ENCODE measurements at places on chromosomes 12 and 14. TPM values are rescaled to one million over a fixed set of nuclear protein-coding genes. Genes with fewer than 3 reads are reported as not detected.

- no peak for DNase-seq
Measured at GRCh38 chr14:25759256-25759655, 709.3 kb upstream of the STXBP6 start.

Gene DDX11
- total RNA-seq: 17.3 TPM

Gene C1RL
- 73.3 TPM for total RNA-seq

Gene NPFF
- not detected for total RNA-seq

Gene CLEC6A
- total RNA-seq: not detected

DNA sequence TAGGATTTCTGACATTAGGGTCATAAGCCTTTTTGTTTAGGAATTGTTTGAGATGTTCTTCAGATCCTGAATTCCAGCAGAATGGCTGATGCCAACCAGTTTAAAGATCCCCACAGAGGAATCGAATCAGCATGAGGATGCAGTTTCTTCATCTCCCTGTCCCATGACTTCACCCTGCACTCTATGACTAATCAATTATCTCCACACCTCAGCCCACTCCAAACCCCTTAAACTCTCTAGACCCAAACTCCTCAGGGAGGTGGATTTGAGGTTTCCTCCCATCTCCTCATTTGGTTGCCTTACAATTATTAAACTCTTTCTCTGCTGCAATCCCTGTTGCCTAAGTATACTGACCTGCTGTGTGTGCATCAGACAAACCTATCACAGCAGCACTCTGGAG, 86.5 kb upstream of the CRY1 start:
- DNase-seq: no peak

- no peak for DNase-seq
Measured at GRCh38 chr14:36655571-36655962, 6.1 kb upstream of the PAX9 start.

- no peak for DNase-seq
Measured at GRCh38 chr14:89308232-89308959, 108.6 kb downstream of the FOXN3 start.

Gene GPRC5A
- 39.5 TPM for total RNA-seq

GRCh38 chr12:4556735-4557530, 5.1 kb upstream of the DYRK4 start:
- no peak for DNase-seq

- DNase-seq: no peak
Measured at GRCh38 chr14:106872611-106873446, 1346.4 kb downstream of the TMEM121 start.

GRCh38 chr14:85487215-85487614, 42.7 kb upstream of the FLRT2 start:
- no peak for DNase-seq

DNA sequence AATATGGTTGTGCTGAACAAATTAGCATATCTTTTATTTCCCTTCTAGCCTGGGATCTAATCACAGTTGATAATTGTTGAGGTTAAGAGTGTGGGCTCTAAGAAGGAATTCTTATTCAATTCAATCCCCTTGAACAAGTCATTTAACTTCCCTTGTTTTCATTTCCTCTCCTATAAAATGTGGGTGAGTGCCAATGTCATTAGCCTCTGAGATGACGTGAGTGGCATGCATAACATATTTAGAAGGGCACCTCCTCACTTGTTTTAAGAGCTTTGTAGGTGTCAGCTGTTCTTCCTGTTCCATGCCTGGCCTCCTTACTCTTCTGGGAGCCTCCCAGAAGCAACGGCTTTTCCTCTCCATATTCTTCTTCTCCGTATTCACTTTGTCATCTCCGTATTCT, 155.4 kb upstream of the NEDD1 start:
- DNase-seq: no peak

- DNase-seq: peak; percentile 44
Measured at GRCh38 chr12:120849765-120850164, 54.4 kb downstream of the SPPL3 start.

- peak; percentile 33 for DNase-seq
Measured at GRCh38 chr14:68785534-68786490, 7.1 kb downstream of the ZFP36L1 start.

Gene SLC6A12
- total RNA-seq: not detected

- DNase-seq: no peak
Measured at GRCh38 chr12:2364631-2365051, 311.9 kb downstream of the CACNA1C start.

Gene CPNE6
- not detected for total RNA-seq

Gene ETV6
- total RNA-seq: 15.2 TPM

GRCh38 chr12:44497044-44497443, 379.1 kb downstream of the NELL2 start:
- no peak for DNase-seq

Gene ACVRL1
- total RNA-seq: 36.2 TPM

DNA sequence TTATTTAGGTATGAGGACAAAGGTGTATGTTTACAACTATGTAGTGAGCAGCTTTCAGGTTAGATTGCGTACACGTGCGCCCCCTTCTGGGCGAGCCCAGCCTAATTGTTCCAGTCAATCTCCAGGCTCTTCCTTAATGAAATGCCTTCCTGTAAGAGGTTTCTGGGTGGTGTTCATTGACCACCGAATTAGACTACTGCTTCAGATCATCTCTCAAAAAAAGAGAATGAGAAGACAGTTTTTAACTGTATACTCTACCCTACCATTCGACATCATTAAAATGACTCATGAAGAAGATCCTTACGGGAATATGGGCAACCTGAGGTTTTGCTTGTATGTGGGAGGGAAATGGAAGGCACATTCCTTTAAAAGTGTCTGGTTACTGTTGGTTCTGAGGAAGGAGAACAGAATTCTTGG, 2.1 kb downstream of the LUM start:
- DNase-seq: peak; percentile 87
